ENCODE measurements at places on chromosomes 16 and 17.
A peak's percentile ranks its signal among the peaks of the same experiment; 100 is the strongest.

GRCh38 chr16:82263521-82264143 is 93.6 kb upstream of the MPHOSPH6 start:
- peak; percentile 64 for DNase-seq

- no peak for DNase-seq
Observed at GRCh38 chr17:78853926-78854394, 13.3 kb upstream of the USP36 start.

GRCh38 chr16:78292844-78293380 is 193.5 kb downstream of the WWOX start:
- no peak for DNase-seq

DNA sequence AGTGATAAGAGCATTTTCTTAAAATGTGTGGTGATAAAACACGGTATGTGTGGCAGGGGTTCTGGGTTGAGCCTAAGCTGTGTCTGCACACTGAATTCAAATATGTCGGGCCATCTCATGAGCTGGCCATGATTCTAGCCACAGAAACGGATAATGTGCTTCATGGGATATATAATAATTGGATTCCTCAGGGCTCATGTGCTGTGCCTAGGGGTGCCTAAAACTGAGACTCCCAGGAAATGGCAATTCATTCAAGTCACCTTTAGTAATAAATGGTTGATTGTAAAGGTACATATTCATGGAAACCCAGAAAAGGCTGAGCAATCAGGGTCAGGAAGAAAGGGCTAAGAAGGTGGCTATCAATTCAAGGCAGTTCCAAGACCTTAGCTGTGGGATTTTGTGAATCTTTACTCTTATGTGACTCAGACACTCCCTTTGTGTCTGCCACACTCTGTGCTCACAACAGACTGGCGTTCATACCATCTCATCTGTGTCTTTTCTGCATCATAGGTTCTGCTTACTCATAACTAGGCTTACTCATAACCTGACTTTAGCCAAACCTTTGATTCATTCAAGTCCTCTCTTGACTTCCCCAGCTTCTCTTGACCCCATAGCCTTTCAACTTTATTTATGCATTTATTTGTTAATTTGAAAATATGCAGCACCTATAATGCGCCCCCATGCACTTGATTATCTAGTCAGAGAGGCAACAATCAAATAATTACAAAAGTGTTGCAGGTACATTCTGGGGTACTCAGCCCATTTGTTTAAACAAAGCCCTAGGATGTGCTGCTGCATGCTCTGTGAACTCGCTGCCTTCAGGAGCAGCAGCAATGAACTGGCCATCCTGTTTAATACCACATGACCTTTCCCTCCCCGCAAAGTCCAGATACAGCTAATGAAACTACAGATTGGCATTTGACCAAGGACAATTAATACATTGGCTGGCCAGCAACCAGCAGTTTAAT is 28.4 kb upstream of the MED13 start:
- peak; percentile 69 for DNase-seq

GRCh38 chr17:40168262-40168832 is 8.9 kb upstream of the RAPGEFL1 start:
- peak; percentile 87 for DNase-seq

GRCh38 chr16:86542756-86543750 is 12.0 kb downstream of the MTHFSD start:
- no peak for DNase-seq

GRCh38 chr17:40777971-40778370 is 4.4 kb downstream of the KRT27 start:
- no peak for DNase-seq
